ENCODE measurements at places on chromosomes 7 and 10.

- DNase-seq, result no peak
Measured at GRCh38 chr7:42689626-42690025, 222.2 kb downstream of the C7orf25 start.

GRCh38 chr7:157662981-157663716, 326.3 kb downstream of the DNAJB6 start:
- DNase-seq, result no peak

- DNase-seq, result no peak
Measured at GRCh38 chr10:129945064-129945463, 19.0 kb downstream of the EBF3 start.

- no peak for DNase-seq
Measured at GRCh38 chr10:55168343-55168742, 367.3 kb upstream of the PCDH15 start.

DNA sequence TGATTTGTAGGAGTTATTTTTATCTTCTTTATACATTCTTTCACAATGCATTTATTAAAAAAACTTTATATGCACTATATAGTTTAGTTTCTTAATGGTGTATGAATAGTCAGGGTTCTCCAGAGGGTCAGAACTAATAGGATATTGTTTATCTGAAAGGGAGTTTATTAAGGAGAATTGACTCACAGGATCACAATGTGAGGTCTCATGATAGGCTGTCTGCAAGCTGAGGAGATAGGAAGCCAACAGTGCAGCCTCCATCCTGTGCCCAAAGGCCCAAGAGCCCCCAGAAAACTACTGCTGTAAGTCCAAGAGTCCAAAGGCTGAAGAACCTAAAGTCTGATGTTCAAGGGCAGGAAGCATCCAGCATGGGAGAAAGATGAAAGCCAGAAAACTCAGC, 192.8 kb upstream of the AHR start:
- no peak for DNase-seq

GRCh38 chr10:50740293-50740648, 535 bp downstream of the ASAH2B start:
- no peak for DNase-seq

GRCh38 chr7:42930889-42931288, 1.1 kb downstream of the PSMA2 start:
- no peak for DNase-seq

DNA sequence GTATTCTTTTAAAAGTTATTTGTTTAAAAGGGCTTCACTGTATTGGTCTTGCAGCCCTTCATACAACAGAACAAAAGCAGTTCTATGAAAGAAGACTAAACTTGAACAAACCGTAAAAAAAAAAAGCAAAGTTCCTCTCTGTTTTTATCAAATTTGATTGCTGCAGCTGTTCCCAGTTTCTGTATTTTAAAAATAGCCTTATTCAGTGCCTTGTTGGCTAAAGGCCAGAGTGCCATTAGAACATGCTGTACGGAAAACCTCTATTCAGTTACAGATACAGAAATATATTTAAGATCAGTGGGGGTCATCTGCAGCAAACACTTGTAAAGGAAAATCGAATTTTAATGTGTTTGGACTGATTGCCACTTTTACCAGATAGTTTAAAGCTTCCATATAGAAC, 207.8 kb upstream of the ETV1 start:
- DNase-seq, result no peak

- no peak for DNase-seq
Measured at GRCh38 chr10:131692686-131693334, 208.0 kb upstream of the PPP2R2D start.

GRCh38 chr7:90708841-90709317, 112.8 kb downstream of the CDK14 start:
- DNase-seq, result no peak

GRCh38 chr7:16293669-16294425, 127.5 kb downstream of the CRPPA start:
- DNase-seq, result no peak

GRCh38 chr10:4024027-4024426, 239.0 kb upstream of the KLF6 start:
- DNase-seq, result no peak

- no peak for DNase-seq
Measured at GRCh38 chr10:84008878-84009277, 130.4 kb upstream of the GHITM start.

DNA sequence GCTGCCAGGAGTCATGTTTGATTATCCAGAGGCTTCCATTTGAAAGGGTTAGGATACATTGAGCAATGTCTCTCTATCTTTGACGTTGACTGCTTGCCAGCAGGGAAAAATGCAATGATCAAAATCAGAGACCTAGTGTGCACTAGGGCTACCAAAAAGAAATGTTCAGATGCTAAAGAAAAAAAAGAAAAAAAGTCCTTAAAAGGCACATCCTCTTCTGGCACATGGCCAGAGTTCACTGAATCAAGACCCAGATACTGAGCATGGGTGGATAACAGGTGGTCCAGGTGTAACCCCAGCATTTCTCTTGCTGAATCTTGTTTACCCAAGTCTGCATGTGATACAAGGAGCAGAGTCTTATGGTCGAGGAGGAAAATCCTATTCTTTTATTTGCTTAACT, 899.3 kb downstream of the SORCS3 start:
- no peak for DNase-seq

DNA sequence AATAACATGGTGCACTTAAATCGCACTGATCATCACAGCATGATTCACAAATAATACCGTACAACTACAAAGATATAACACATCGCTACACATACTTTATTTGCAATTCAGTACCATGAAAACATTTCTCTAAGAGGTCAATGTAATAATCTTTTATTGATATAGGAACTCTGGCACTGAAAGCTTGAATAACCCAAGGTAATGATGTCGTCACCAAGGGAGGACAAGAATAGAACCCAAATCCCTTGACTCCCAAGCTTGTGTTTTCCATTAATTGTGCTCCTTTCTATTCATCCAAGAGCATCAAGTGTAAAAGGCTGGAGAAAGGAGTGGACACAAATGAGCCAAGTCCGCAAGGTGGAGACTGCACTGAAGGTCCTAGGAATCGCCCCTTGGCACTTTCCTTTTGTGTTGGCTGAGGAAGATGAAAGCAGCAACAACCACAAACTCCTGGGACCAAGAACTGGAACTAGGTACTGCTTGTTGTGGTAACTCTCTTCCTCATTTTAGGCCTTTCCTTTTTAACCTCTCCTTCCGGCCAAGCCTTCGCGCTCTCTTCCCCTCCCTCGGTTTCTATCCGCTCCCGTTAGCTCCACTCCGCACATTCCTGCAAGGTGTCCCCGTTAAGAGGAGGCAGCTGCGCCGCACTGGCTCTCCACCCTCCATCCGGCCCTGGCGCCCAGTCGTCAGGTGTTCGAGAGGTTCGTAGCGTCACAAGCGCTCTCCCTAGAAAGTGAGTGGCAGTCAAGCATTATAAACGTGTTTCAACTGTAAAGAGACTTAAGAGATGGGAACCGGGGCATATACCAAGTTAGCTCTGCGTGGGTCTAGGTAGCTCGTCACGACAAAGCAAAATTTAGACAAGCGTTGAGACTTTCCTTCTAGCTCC, 1.0 kb upstream of the CBLL1 start:
- DNase-seq, result peak; percentile 64

DNA sequence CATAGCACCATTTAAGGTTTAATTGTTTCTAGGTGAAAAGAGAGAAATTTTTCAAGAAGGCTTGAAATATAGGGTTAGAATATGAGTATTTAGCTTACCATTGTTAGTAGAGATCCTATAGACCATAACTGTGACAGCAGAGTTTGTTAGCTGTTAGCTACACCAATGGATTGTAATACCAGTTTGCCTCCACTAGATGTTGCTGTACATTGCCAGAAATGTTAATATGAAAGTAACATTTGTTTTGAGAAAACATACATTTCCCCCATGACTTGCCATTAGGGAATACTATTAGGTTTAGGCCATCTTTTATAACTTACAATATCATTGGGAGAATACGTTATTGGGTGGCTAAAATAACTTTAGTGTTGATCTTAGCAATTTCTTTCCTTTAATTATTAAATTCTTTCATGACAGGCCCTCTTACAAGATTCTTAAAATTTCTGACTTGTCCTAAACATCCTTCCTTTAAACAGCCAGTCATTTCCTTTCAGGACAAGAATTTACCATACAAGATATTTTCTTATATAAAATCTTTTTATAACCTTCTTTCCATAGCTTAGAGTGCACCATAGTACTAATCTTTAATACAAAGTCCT, 39.5 kb downstream of the ZNF117 start:
- DNase-seq, result no peak

- no peak for DNase-seq
Measured at GRCh38 chr7:131623154-131623553, 66.7 kb upstream of the PODXL start.

DNA sequence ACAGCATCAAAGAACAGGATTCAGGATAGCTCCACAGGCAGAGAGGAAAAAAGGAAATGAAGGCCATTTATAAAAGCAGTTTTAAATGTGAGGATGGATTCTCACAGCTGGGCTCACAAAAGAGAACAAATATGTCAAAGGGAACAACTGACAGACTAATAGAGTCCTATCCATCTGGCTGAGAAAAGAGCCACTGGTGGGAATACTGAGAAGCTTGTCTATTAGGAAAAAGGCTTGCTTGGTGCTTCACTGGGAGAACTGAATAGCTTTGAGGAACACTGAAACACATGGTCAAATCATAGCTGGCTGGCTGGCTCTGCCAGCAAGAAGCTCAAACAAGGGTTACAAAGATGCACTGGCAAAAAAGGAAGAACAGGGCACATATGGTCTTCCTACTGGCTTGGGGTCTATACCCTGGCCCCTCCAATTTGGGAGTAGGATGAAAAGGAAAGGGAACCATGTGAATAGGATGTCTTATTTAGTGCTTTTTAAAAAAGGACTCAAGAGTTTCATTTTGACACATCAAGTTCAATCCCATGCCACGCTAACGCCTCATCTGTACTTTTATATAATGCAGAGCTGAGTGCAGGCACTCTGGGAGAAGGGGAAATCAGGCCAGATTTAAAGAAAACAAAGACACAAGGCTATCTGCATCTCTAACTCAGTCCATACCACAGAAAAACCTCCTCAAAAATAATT, 44.8 kb upstream of the KCNIP2 start:
- no peak for DNase-seq

GRCh38 chr7:83957333-83957732, 237.3 kb downstream of the SEMA3A start:
- no peak for DNase-seq

- DNase-seq, result no peak
Measured at GRCh38 chr10:129849853-129850252, 114.2 kb downstream of the EBF3 start.

DNA sequence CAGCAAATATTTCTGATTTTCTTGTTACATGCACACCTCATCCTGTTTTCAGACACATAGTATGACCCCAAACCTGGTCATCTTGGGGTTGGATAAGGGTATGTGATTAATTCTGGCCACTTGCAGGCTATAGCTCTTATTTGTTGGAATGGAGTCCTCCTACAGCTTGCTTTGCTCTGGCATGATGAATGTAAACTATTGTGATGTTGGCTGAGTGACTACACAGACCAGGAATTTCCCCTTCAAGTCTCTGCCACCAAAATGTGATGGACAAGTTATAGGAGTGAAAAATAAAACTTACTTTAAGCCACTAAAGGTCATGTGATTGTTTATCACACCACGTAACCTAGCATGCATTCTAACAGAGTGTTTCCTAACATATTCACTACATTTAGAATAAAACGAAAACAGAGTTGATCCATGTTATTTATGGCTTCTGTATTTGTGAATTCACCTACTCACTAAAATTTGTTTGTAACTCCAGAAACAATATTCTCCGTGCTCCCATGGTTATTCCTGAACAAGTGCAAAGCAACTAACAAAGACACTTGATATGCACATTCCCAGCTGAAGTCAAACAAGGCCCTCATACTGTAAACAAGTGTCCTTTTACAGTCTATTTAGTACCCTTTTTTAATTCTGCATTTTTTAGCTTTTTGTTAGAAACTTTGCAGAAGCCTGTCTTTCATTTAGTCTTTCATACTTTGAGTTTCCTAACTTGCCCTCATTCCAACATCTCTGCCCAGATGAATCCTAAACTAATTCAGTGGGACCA, 599.2 kb upstream of the PCDH15 start:
- DNase-seq, result no peak

DNA sequence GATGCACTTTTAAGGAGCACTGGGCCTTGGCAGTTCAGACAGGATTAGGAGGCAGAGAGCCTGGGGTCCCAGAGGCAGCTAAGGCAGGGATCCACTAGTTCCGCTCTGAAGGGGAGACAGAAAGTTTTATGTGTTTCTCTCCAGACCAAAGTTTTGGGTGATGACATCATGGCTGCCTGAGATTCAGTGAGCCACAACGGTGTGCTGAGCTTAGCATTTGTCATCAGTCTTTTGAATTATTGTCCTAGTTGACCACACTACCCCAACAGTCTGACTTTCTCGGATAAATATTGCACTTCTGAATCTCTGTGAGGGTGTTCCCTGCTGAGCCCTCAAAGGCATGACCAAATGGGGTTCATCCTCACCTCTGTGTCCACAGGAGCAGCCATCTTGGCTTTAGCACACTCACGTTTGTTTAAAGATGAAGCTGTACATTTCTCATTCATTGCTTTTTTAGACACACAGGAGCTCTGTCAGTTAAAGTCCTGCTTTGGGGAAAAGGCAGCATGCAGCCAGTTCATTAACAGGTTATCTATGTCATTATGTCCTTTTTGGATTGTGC, 297.7 kb upstream of the LRGUK start:
- DNase-seq, result no peak

GRCh38 chr10:58367069-58367468, 18.1 kb upstream of the TFAM start:
- no peak for DNase-seq

DNA sequence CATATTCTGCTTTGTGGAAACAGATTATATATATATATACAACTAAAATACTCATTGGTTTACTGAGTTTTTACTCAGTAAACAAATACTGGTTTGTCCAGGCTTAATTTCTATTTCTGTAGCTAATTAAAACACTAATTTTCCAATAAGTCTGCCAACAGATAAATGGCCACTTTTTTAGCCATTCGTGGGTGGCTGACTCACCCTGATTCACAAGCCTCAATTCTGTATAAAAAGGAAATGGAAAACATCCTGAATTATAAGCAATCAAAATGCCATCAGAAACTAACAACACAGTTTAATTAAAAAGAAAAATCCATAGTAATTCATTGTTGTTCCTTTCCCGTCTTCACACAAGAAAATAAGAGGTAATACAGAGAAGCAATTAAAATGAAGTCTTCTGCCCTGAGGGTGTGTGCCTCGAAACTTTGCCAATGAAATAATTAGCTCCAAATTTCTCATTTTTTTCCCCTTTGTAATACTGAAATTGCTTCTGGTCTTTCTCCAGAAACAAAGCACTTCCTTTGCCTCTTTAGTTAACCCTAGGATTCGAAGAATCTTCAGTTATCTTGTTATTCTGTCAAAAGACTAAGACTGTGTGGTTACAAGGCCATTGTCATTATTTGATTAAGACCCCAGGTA, 118.7 kb upstream of the PTN start:
- no peak for DNase-seq

Measured in substantia nigra (tissue), 51 donors.